Body of pancreas (tissue), 4 donors: ENCODE measurements at places on chromosomes 6 and 20.

DNA sequence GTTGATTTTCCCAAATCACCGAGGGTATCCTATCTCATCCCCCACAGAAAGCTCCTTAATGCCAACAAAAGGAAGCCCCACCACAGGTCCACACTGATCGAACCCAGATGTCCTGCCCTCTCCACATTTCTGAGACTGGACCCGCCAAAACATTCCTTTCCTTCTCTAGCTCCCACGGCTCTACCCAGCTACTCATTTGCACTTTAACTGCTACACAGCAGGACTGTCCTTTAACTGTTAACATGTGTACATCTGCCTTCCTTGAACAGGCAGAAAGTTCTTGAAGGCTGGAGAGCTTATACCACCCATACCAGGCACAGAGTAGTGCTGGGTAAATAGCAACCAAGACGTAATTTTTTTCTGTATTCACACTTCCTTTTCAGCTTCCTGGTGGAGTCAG is 68.6 kb downstream of the TRMT6 start:
- no peak for DNase-seq

DNA sequence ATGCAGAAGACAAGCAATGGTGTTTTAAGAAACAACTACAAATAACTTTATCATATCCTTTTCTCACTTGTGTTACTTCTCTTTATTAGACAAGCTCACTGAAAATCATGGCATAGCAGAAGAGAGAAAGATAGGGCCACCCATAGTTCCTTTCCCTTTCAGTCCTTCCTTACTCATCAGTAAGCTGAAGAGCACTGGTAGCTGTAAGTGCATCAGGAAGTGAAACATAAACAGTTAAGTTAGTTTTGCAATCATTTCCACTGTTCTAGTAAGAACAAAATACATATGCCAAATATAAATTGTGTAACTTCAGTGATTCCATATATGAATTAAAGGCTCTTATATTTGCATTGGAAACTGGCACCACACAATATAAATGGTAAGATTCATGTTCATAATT is 220.1 kb downstream of the HACE1 start:
- no peak for DNase-seq

DNA sequence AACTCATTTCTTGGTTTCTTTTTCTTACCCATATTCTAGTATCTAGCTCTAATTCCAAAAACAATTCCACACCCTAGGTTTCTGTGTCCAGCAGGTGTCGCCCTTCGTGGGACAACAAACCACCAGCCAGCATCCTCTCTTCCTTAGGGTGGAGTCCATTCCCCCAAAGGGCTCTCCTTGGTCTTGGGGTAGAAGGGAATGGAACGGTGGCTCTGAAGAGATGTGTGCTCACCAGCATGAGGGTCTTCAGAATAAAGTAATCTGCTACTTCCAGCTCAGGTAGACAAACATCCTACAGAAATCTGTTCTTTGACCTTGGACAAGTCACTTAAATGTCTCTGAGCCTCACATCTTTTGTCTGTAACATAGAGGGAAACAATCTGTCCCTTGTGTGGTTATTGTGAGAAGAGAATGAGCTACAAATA is 7.2 kb downstream of the HLA-DMB start:
- peak; percentile 83 for DNase-seq

DNA sequence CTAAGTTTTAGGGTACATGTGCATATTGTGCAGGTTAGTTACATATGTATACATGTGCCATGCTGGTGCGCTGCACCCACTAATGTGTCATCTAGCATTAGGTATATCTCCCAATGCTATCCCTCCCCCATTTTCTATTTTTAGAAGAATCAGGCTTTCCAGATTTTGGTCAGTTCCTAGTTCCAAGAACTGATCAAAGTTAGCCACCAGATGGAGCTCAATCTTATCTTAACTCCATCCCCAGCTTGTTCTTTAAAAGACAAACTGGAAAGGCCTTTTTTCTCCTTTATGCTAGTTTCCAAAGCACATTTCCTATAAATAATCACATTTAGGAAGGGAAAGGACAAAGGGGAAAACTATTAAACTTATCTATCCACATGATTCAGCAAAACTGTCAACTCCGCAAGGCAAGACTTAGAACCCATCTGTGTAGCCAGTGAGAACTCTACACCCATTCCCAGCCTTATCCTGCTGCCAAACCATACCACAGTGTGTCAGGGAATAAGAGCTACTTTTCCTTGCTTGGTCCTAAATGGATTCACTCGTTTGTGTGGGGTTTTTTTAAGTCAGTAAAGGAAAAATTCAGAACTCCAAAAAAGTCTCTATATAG is 22.8 kb upstream of the KHDC1 start:
- DNase-seq = no peak

DNA sequence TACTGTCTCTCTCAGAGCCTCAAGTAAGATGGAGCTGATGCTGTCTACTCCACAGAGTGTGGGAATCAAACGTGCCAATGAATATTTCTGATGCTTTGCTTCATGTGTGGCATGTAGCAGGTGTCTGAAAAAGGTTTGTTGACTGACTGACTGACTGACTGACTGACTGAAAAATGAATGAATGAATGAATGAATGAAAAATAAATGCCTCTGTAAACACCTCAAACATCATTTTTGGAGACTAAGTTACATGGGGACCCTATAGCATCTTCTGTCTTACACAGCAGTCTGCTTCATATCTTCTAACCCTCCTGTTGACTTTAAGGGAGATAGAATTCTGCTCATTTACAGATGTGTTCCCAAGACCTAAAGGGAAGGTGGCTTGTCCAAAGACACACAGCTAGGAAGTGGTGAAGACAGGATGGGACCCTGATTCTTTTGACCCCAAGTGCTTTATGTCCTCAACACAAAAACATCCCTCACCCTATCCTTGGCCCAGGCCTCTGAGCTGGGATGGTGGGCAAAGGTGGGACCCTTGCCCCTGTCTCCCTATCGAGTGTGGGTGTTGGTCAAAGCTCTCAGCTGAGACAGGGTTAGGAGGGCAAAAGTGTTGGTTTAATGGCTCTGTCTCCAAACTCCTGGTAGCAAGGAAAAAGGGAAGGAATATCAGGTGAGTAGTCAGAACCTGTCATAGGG is 104.4 kb downstream of the TOX2 start:
- DNase-seq = no peak

DNA sequence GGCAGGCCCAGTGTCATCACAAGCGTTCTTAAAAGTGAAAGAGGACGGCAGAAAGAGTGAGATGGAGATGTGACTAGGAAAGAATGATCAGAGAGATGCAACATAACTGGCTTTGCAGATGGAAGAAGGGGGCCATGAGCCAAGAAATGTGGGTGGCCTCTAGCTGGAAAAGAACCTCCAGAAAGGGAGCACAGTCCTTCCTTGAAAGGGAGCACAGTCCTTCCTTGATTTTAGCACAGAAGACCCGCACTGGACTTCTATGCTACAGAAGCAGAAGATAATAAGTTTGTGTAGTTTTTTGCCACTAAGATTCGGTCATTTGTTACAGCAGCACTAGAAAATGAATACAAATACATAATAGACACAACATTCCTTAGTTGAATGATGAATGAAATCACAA is 7.0 kb upstream of the LZTS3 start:
- no peak for DNase-seq
